ENCODE measurements at places on chromosomes 5 and 9. TPM values are rescaled to one million over a fixed set of nuclear protein-coding genes. Genes with fewer than 3 reads are reported as not detected.

DNA sequence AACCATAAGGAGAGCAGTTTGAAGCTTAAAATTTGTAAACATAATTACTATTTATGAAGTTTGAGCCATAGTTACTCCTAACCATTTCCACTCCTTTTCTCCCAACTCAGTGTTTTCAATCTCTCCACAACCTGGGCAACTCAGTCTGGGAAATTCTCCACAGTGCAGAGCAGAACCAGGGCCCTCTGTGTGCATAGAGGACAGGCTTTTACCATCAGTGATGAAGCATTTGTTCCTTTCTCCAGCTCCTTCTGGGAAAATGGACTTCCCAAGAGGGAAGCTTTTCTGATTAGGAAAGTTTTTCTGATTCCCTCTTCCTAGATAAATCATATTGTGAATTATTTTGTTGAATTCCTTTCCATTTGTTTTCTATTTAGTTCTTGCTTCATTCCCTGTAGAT, 132.3 kb upstream of the MPDZ start:
- ATAC-seq = no peak

SH3GL2 gene
- 10.0 TPM for total RNA-seq

DNA sequence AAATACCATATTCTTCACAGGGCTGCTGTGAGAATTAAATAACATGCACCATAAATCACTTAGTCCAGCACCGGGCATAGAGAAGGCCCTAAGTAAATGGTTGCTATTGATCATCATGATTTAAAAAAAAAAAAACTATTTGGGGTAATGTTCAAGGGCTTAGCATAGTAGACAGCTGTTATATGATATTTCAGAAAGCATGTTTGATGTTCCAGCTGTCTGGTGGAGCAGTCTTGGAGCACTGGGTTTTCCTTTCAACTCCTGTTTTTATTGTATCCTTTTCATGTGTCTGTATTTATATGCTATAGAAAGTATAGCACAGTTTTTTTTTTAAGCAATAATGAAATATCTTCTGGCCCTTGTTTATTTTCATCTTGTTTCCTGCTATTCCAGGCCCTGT, 28.0 kb upstream of the TOMM5 start:
- no peak for ATAC-seq

CCNG1 gene
- total RNA-seq = 171 TPM

All from motor neuron (in vitro differentiated cells).